Ascending aorta (tissue), 2 donors: ENCODE measurements at places on chromosomes 6 and 20. TPM values are rescaled to one million over a fixed set of nuclear protein-coding genes. Genes with fewer than 3 reads are reported as not detected.

Gene MYBL2
- total RNA-seq, result not detected

Gene GGTLC1
- total RNA-seq, result not detected

Gene LINC00237
- total RNA-seq, result not detected

Gene MUC21
- total RNA-seq, result not detected

Gene ARMH2
- total RNA-seq, result not detected

Gene MED20
- total RNA-seq, result 13.5 TPM

Gene ZNF318
- 4.4 TPM for total RNA-seq

Gene BACH2
- 7.7 TPM for total RNA-seq

Gene AIF1
- 1.7 TPM for total RNA-seq

Gene HAO1
- not detected for total RNA-seq

DNA sequence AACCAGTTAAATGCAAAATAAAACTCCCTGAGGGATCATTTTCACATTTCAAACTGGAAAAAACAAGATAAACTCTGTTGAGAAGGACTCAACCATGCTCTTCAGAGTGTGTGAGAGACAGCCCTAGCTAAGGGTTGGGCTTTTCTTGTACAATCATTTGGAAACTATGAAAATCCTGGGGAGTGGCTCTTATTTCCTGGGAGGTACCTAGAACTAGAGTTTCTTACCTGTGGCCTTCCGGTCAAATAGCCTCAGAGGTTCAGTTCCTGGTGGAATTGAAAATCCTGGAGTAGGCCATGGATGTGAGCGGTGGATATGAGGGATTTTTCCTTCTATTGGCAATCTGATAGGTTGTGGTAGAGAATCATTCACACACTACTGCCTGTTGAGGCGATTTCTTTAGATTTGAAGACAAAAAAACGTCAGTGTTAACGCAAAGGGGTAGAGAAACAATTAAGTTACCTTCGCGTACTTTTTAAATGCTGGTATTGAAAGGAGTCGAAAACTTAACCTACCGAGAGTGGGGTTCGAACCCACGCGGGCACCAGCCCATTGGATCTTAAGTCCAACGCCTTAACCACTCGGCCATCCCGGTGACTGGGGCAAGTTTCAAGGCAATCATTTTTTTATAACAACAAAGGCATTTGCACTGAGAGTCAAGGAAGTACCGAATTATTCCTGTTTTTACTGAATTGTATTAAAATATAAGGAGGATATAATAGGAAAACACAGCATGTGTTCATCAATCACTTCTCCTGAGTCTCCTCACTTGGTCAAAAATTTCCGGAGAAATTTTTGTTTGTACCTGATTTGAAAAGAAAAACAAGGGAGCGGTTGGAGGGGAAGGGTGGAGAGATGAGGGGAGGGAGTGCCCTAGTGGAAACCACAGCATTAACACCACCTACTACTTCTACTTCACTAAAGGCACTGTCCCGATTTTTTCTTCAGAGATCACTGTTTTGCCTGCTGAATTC, 191.3 kb downstream of the OR2B2 start:
- DNase-seq, result no peak

GRCh38 chr6:97626671-97627441, 343.8 kb upstream of the MMS22L start:
- no peak for DNase-seq

DNA sequence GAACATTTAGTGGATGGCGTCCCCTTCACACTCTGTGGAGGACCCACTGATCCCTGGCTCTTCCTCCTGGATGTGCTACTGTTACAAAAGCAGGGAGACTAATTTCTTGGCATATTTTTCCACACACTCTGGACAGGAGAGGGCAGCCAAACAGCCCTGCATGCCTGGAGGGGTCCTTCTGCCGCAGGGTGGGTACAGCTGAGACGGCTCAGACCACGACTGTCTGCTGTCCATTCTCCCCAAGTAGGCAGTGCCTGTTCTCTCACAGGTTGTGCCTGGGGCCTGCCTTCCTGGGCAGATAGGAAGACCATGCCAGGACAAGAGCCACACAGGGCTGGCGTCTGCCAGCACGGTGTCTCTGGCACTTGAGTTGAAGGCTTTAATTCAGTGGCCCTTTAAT, 260.1 kb downstream of the FOXC1 start:
- DNase-seq, result no peak

- DNase-seq, result no peak
Observed at GRCh38 chr6:131976545-131977061, 25.4 kb upstream of the CCN2 start.

DNA sequence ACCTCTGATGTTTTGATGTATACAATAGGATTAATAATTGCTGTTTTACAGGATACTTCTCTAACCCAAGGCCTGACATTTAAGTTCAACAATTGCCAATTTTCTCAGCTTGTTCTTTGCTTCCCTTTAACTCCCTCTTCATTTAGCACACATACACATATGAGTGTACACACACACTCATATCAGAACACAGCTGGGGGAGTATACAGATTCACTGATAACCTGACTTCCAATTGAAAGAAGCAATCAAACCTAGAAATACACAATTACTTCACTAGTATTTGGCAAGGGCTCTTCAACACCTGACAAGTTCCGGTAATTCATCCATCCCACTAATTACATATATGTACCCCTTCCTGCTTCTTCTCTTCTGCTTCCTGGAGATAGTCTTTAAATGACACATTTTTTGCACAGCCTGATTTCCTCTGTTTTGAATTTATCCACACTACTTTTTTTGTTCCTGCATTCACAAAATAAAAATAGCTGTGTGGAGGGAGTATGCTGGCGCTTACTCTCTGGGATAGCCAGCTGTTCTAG, 11.2 kb downstream of the UST start:
- no peak for DNase-seq

DNA sequence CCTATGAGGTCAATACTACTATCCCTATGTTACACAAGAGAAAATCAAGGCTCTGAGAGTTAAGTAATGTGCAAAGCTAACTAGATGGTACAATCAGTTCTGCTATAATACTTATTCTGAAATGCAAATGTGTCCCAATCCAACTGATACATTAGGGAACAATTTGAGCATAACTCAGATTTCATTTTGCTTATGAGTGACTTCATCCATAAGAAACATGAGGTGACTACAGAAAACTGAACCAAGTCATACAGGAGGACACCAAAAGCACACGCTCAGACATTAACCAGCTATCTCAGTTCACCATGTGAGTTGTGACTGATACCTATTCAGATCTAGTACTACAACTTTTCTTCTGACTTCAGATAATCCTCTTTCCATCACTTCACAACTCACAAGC, 179.9 kb upstream of the RUNX2 start:
- DNase-seq, result no peak

GRCh38 chr20:32010666-32011065, 428 bp downstream of the CCM2L start:
- no peak for DNase-seq

DNA sequence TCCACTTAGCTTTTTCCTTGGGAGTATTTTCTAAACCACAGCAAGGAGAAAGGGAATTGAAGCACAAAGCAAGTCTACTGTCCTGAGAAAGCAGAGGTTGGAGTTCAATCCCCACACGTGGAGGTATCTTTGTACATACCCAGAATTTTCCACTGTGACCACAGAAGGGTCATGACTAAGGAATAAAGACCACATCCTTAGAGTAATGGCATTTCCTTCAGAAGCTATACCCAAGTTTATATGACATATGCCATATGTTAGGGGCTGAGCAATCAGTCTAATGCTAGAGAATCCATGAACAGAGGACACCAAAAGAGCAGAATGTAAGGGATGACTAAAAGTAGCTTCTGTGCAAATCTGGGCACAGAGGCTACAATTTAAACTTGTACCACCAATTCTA, 46.4 kb downstream of the ATG5 start:
- no peak for DNase-seq

GRCh38 chr6:5541751-5542432, 280.6 kb downstream of the FARS2 start:
- no peak for DNase-seq

- DNase-seq, result no peak
Observed at GRCh38 chr6:7000825-7001777, 106.7 kb upstream of the RREB1 start.

DNA sequence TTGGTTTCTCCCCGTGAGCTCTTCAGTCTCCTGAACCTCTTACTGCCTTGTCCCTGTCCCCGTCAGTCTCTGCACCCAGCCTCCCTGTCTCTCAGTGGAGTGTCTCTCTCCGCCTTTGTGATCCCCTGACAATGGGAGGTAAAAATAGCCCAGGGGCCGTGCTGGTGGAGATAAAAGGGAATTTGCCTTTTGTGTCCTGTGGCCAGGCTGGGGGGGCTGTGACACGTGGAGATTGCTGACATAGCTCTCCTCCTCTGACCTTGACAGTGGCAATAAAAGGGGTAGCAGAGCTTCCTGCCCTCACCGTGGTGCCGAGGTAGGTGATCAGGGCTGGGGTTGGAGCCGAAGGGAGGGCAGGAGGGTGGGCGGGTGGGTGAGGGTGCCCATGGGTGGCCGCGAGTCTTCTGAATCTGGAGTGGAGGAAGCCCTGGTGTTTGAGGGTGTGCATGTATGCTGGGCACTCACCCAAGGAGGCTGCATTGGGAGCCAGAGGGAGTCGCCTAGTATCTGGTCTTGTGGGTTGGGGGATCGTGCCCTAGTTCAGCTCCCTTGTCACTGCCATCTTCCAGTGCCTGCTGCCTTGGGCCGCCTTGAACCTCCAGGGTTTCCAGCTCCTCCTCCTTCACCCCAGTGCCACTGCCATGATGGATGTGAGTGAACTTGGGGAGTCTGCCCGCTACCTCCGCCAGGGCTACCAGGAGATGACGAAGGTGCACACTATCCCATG, 21.9 kb downstream of the MYH7B start:
- DNase-seq, result no peak

DNA sequence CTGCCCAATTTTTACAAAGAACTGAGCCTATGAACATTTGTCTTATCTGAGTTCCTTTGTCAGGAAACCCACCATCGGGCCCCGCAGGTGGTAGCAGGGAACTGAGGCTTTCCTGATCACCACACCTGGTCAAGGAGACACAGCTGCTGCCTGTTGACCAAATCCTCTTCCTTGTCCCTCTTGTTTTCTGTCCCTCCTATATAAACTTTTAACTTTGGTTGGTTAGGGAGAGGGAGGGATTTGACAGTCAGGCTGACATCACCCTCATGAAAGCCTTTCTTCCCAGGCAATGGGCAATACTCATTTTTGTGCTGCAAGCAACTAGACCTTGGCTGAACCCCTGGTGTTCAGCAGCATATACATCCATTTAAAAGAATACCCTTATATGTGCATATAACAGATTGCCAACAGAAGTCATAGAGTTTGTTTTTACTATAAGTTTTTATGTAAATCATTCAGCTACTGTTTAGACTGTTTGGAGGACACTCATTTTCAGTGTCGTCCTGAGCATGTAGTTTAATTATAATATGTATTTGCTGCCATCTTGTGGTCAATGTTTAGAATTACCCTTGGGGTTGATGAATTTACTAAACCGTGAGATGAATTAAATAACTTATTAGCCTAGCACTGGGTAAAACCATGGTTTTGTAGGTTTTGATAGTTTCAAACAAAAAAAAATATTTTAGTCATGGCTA, 17.0 kb downstream of the CRISP1 start:
- DNase-seq, result no peak

GRCh38 chr20:45963059-45964005, 8.7 kb downstream of the ZNF335 start:
- no peak for DNase-seq

DNA sequence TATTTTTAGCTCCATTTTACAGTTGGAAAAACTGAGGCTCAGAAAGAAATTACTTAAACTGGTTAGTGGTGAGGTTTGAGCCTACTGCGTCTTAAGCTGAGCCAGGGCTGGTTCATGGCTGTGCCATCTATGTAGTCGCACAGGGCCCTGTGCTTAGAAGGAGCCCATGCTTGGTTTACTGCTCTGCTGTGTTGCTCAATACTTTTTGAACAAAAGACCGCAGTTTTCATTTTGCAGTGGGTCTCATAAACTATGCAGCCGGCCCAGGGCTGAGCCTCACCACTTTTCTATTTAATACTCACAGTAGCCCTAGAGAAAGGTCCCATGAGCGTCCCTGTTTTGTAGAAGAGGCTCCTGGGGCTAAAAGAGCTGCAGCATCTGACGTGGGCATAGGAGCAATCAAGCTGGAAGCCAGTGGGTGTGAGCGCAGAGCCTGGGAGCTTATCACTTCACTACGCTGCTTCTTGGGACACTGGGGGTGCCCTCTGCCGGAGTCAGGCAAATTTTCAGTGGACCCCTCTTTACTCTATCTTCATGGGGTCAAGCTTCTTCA, 501 bp downstream of the SIRPB2 start:
- DNase-seq, result no peak

DNA sequence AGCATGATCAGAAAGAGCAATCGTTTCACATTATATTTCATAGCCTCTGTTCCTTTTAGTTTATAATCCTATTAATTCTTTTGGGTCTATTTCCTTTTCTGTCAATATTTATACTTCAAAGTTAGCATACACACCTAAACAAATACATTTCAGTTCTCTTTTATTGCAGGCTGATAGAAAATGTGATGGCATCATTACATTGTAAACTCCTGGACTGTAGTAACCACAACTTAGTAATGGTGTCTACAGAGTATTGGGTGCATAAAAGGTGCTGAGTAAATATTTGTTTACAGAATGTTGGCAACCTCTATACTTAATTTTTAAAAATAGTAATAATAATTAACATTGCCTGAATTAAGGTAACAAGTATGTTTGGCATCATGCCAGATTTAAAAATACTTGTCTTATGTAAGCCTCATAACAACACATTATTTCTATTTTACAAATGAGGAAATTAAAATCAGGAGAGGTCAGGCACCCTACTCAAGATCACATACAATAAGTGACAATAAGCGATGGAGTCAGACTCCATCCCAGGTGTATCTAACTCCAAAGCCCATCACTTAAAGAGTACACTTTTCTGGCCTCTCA, 195.0 kb downstream of the UBE3D start:
- DNase-seq, result no peak

GRCh38 chr6:34696189-34696738, 303 bp downstream of the ILRUN start:
- peak; percentile 83 for DNase-seq

- DNase-seq, result no peak
Observed at GRCh38 chr6:143018955-143019354, 41.7 kb upstream of the AIG1 start.

DNA sequence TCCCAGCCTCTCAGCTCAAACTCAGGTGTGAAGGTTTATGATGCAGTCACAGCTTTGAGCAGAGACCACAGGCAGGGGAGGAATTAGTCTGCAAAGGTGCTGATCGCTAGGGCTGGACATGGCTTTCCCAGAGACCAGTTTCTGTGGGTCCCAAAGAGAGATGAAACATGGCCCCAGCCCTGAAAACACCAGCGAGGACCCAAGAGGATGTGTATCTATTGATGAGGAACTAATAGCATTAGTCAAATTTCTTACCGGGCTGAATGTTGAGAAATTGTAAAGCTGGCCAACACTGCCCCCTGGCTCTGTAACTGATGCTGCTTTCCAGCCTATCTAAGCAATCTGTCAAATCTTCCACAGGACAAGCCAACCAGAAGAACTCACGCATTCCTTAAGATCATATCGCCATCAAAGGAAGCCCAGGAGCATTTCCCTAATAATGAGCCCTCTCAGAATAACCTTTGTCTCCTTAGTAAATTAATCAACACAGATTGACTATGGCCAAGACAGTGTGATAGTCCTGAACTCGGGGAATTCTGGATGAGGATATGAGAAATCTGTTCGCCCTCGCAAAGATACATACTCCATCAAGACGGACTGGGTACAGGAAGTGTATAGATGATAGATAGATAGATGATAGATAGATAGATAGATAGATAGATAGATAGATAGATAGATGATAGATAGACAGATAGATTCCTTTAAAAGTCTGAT, 7.8 kb upstream of the ACSS1 start:
- no peak for DNase-seq
